T-helper 2 cell treated with Interferon-gamma antibody and Interleukin-4, amounts not matched to agents 5 μg/mL and 100 μg/mL, for 36 hours (primary cell): ENCODE measurements at places on chromosomes 1 and 21.

- DNase-seq = peak; percentile 5
Observed at GRCh38 chr21:31974454-31974985, 101.7 kb downstream of the HUNK start.

DNA sequence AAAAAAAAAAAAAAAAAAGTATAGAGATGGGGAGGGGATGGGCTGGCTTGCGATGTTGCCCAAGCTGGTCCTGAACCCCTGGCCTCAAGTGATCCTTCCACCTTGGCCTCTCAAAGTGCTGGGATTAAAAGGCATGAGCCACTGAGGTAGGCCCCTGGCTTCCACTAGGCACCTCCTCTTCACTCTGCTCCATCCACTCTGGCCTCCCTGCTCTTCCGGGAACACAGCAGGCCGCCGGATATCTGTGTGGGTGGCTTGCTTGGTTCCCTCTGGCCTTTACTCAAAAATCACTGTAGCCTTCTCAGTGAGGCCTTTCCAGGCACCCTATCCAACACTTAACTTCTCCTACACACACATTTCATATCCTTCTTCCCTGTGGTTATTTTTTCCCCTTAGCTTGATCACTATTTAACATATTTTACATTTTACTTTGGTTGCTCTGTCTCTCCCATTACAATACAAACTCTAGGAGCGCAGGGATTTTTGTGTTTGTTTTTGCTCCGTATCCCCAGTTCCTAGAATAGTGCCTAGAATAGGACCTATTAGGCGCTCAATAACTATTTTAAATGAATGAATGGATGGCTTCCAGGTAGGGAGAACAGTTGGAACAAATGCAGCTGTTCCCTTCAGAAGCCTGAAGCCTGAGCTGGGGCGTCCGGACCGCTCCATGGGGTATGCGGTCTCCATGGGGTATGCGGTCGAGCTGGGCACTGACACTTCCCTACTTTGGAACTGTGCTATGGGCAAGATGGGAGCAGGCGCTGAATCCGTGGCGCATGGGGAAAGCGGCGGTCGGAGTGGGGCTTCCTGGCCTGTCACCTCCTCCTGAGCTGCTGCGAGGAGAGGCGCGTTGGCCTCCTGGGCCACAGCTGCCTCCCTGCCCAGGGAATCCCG, 46.7 kb downstream of the H3-3A start:
- no peak for DNase-seq

DNA sequence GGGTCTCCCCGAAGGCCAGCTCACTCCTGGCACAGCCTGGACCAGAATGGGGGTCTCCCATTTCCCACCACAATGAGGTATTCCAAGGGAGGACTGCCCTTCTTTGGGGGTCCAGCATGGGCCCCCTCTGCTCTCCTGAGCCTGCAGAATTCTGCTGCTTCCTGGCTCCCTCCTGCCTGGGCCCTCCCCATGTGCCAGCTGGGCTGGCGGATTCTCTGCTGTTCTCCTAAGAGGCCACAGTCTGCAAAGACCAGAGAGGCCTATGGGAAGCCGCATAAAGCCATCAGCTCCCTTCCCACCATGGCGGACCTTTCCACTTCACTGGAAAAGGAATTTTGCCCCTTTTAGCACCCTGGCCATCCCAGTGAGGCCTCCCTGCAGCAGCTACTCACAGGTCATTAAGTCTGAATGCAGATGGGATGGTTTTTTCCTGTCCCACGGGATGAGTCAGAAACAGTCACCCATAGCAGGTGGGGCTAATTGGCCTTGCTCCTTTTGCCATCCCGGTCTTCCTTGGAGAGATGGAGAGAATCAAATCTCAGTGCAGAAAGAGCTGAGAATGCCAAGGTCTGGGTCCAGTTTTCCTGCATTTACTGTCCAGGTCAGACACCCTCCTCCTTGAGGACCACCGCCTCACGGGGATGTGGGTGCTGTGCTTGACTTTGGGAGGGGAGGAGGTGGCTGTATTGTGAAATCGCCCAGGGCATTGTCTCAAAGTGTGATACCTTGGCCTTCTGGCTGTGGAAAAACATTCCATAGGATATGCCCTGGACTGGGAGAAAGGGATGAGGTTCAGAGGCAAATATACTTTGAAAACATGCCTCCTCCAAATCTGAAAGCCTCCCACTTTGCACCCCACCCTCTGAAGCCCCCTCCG, 23.2 kb downstream of the MYBPH start:
- DNase-seq = no peak

DNA sequence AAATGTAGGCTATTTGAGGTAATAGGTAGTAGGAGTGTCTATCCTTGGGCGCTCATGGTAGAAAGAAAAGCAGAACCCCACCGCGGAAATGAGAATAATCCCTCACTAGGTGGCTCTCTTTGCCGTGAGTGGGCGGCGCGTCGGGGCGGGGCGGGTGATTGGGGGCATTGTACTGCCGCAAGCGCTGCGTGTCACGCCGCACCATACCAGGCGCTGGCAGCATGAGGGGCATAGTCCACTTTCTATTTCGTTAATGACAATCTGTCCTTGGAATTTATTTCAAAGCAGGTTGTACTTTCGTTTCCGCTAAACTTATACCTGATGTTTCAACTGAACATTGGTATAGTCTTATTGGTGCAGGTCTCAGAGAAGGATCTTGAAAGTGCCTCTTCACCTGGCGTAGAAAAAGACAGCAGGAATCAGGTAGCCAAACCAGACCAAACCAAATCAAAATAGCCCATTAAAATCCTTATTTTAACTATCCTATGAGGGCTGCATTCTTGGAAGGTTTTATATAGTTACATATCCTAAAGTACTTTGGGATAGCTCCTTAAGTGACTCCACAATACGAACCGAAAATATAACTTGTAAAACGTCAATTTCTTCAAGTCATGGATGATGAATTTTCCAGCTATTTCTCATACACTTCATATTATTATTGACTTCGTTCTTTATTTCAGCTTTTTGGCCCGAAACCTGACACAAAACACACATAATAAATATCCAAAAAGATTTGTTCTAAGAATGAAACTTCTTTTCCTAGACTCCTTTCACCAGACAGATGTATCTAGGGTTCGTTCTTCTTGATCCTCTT, 1.9 kb upstream of the SMG7 start:
- peak; percentile 87 for DNase-seq

DNA sequence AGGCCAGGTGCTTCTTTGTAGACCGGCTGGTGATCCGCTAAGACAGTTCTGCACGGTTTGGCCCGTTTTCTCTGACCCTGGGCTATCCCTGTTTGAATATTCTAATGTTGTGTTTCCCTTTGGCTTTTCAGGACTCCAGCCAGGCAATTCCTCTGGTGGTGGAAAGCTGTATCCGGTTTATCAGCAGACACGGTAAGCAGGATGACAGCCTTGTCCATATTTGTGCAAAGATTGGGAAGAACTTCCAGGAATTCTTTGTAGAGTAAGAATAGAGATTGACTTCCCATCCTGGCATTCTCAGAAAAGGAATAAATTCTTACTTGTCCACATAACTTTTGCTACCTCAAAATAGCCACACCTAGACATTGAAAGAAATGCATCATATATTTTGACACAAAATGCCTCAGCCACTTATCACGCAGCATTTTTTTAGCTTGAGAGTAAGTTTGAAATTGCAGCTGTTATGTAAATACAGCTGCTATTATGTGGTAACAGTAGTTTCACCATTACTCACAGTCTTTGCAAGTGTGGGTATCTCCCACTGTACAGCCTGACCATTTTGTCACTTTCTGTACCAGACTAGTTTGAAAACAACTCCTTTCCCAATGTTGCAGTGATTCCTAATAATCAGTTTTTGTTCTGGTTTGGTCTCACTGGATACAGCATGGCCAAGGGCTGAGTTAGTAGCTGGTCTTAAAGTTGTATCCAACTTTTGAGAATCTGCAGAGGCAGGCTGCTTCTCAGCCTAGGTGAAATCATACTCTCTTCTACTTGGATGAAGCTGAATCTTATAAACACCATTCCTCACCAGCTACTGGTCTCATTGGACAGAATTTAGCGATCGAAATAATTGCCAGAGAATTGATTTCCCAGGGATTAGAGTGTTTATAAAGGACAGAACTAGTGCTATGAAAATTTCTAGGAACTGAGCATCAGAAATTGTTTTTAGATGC, 40.0 kb upstream of the IKBKE start:
- no peak for DNase-seq

DNA sequence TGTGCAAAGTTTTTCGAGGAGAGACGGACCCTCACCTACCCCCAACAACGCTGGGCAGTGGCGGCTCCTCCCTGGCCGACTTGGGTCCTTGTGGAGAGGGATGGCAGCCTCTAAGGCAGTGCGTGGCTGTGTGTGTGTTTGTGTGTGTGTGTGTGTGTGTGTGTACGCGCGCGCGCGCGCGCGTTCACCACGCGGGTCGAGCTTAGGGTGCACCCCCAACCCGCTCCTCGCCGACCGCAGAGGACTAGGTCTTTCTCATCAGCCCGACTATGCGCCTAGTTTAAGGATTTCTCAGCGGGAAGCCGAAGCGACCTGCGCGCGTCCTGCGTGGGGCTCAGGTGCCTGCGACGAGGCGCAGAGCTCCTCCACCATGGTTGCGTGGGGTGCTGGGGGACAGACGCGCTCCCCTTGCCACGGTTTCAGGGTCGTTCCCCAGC, 940 bp downstream of the SOX13 start:
- DNase-seq = no peak

GRCh38 chr1:118291661-118292060, 106.6 kb upstream of the SPAG17 start:
- no peak for DNase-seq

DNA sequence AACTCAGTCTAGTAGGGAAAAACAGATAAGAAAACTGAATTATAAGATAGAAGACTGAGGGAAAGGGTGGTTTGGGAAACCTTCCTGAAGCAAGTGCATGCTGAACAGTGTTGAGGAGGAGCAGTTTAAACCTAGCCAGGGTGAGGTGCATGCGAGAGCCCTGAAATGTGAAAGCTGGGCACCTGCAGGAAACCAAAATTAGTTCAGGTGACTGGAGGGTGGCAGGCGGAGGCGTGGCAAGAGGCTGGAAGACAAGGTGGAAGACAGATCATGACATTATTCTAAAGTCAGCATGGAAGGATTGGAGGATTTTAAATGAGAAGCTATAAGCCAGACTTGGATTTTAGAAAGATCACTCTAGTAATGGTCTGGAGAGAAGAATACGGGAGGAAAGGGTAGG, 75.1 kb downstream of the CACNA1E start:
- no peak for DNase-seq

DNA sequence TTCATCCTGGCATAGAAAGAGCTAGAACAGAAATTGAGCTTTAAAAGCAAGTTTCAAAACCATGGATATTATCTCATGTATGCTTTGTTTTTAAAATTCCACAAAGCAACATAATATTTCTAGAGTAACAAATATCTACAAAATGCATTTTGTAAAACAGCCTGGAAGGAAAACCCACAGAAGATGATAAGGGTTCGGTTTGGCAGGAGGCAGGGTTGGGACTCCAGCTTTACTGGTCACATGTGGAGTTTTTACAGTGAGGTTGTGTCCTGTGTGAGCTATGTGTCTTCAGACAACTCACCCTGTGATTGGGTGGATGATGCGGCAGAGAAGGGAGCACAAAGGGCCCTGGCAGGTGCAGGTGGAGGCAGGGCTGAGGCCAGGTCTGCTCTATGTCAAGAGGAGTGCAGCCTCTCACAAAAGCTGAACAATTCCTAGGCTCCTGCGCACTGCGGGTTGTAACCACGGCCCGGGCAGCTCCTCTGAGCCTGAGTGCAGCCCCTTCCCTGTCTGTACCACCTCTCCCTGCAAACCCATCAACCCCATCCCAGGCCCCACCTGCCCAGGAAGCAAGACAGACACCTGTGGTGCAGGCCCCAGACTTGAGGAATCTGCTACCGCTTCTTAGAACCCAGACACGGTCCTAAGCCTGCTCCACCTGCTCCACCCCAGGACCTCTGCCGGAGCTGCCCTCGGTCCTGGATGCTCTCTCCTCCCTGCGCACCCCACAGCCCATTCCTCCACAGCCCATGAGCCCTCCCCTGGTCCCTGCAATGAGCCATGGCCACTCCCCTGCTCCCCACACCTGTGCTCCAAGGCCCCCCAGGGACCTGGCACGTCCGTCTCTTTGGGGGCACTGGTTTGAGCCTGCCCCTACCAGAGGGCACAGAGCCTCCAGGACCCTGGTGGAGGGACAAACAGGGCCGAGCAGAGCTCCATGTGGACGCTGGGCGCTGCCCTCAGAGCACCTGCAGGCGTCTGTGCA, 2.8 kb upstream of the COL18A1 start:
- no peak for DNase-seq

DNA sequence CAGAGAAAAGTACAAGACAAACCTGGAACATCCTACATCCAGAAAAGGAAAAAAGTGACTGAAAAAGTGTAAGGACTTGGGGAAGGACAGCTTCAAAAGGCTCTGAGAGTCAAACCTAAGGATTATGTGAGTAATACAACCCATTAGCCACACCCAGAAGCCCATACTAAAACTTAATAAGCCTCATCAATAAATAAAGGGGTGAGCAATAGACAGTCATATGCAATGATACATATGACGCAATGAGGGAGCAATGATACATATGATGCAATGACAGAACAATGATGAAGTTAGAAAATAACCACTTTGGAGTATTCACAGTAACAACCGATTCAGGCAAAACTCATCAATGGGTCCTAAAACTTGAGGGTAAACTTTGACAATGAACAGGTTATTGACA, 50.1 kb downstream of the BRWD1 start:
- no peak for DNase-seq

GRCh38 chr1:207988326-207989165, 77.6 kb upstream of the CD34 start:
- no peak for DNase-seq

DNA sequence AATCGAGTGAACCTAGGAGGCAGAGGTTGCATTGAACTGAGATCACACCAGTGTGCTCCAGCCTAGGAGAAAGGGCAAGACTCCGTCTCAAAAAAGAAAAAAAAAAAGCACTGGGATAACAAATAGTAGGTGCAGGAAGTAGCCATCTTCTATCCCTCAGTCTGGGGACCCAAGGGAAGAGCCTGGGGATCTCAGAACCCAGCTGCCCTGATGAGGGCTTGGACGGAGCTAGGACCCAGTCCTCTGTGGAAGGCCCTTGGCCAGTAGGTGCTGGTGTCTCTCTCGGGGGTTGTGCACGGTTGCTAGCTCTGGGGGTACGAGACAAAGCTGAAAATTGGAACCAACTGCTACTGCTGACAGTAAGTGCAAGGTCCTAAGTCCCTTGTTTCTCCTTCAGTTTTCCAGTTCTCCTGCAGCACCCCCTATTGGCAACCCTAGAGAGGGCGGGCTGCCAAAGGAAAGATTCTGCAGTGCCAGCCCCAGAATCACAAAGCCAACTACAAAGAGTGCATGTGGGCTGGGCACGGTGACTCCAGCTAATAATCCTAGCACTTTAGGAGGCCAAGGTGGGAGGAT, 57.6 kb upstream of the KIF1B start:
- DNase-seq = peak; percentile 22
